ENCODE measurements at places on chromosomes 12 and 14.

DNA sequence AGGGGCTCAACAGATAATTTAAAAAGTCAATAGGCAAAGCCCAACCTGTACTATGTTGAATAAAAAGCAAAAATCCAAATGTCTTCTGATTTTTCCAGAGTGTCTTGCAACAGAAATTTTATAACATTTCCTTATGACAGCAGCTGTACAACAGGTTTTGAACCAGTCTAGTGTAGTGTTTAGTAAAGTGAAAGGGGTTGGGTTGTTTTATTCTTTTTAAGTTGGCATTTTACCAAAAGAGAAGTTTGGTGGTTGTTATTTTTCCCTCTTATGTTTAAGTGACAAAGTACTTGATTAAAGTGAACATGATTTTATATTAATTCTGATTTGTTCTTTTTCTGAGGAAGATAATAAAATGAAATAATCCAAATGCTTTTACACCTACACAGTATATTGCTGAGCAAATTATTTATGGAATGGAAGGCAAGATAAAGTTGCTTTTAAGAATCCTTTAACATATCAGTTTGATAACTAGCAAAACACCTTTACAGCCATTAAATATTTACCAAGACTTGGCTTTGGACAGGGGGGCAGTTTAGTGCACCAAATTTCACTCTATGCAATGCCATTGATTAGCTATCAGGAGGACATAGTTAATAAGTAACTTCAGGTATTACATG is 128.9 kb downstream of the FOXA1 start:
- no peak for DNase-seq

DNA sequence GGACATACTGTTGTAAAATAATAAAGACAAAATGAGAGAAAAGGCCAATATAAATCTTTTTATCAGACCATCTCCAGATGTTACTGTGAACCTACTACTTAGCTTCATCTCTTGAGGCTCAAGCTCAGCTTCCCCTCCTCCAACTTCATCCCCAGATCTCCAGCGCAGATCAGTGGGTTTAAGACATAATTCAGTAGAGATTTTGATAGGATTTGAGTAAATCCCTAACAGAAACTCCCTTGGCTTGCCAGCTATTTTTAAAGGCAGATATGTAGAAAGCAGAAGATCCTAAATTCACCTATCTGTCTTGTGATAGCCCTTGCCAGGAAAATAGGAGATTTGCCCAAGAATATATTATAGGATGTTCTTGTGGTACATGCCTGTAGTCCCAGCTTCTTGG is 236.7 kb downstream of the FBXL14 start:
- DNase-seq: no peak

DNA sequence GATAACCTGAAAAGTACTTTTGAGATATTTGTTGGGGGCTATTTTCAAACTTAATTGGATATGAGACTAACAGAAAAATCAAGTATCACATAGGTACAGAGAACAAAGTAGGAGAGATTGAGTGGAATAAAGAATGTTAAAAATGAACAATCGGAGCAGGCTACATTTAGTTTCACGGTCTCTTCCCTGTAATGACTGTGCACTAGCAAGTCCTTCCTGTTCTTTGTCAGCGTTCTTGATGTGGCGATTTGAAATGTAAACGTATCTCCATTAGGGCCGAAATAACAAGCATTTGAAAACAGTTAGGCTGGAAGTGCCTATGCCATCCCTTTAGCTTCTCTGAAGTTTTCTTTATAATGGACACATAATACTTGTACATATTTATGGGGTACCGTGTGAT is 31.0 kb downstream of the SLC25A29 start:
- DNase-seq: no peak

GRCh38 chr12:7221486-7221885 is 32.0 kb downstream of the PEX5 start:
- no peak for DNase-seq

- no peak for DNase-seq
Measured at GRCh38 chr12:131529196-131530040, 181.5 kb upstream of the SFSWAP start.

DNA sequence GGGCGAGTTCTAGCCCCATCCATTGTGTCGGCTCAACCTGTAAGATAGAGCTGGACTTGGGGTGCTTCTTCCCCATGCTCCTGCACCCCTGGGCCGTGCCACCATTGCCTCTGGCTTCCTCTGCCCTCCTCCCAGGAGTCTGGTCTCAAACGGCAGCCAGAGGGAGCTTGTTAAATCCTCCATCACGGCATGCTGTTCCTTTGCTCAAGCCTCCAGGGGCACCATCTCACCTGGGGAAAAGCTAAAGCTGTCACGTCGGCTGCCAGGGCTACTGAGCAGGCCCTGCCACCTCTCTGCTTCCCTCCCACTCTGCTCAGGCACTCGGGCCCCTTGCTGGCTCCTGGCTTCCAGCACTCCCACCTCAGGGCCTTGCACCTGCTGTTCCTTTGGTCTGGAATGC is 140.4 kb downstream of the RBM19 start:
- no peak for DNase-seq

GRCh38 chr12:89567691-89568239 is 41.9 kb upstream of the POC1B start:
- DNase-seq: no peak

- no peak for DNase-seq
Measured at GRCh38 chr14:90587918-90588317, 191.1 kb downstream of the CALM1 start.

GRCh38 chr12:64110864-64111263 is 111.2 kb downstream of the KICS2 start:
- no peak for DNase-seq

DNA sequence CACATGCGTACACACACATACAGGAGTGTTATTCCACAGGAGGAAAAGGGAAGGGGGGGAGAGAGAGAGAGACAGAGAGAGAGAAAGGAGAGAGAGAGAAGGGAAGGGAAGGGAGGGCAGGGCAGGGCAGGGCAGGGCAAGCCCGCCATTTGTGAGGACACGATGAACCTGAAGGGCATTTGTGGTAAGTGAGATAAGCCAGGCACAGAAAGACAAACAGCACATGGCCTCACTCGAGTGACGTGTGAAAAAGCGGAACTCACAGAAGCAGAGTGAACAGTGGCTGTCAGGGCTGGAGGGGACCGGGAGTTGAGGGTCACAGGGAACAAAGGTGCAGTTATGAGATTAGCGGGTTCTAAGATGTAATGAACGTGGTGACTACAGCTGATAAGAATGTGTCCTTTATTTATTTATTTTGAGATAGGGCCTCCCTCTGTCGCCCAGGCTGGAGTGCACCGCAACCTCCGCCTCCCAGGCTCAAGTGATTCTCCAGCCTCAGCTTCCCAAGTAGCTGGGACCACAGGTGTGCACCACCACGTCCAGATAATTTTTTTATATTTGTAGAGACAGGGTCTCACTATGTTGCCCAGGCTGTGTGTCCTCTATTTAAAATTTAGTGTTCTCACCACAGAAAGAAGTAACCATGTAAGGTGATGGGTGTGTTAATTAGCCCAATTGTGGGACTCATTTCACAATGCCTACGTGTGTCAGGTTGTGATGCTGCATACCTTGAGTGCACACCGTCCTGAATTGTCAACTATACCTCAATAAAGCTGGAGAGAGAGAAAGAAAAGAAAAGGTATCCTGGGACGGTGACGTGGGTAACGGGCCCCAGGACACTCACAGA is 18.7 kb upstream of the FBRSL1 start:
- no peak for DNase-seq

All from activated gamma-delta T cell (primary cell).